ENCODE measurements at places on chromosomes 11 and 22. TPM values are rescaled to one million over a fixed set of nuclear protein-coding genes. Genes with fewer than 3 reads are reported as not detected.

Gene OVOL1
- 0.52 TPM for total RNA-seq

GRCh38 chr22:19578180-19579004, 54.2 kb upstream of the CLDN5 start:
- DNase-seq, result no peak

DNA sequence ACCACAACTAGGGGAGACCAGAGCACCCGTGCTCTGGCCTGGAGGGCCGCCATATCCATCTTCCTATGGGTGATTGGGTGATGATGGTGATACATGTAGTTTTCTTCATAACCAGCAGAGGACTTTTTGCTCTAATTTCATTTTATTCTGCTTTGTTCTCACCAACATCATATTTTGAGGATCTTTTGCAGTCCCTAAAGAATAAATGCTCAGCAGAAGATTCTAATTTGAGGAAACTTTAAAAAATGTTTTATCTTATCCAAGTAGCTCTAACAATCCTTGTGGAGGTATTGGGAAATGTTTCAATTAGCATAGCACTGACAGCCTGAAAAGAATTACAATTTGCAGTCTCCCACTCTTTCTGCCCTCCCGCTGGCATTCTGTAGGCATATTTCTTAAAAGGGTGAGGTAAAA, 544.0 kb downstream of the NTM start:
- no peak for DNase-seq

- DNase-seq, result peak; percentile 93
These were observed 6.6 kb upstream of the SSTR3 start for GRCh38 chr22:37218771-37219411.

GRCh38 chr11:35507688-35508087, 17.7 kb downstream of the PAMR1 start:
- no peak for DNase-seq

- DNase-seq, result peak; percentile 45
These were observed 27.6 kb downstream of the RIBC2 start for GRCh38 chr22:45441138-45441537.

DNA sequence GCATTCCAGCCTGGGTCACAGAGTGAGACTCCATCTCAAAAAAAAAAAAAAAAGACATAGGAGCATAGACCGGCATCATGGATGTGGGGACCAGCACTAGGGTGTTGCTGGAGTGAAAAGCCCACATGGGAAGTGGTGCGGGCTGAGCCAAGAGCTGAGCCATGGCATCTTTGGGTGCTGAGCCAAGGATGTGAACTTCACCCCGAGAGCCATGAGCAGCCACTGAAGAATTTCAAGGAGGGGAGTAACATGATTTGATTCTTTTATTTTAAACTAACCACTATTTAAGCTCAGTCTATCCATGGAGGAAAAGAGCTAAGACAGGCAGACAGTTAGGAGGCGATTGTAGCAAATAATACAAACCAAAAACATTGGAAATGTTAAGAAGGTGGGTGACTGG, 57.4 kb downstream of the AHNAK start:
- no peak for DNase-seq

- DNase-seq, result no peak
These were observed 1383.2 kb downstream of the BRD1 start for GRCh38 chr22:48444320-48445112.

All from CD4-positive, alpha-beta T cell (primary cell).